ENCODE measurements at places on chromosomes 16 and 17.

DNA sequence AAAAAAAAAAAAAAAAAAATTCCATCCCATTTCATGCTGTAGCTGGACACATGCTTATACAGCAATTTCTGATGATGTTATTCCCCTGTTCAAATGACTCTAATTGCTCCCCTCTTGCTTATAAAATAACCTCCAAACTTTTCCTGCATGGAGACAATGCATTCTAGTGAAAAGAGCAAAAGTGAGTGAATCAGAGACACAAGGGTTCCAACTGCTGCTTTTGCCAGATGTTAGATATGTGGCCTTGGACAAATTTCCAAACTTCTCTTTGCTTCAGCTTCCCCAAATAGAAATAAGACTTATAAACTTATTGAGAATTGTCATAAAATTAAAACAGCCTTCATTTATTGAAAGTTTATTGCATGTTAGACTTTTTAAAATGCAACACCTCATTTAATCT, 65.0 kb upstream of the AXIN2 start:
- DNase-seq, result no peak

GRCh38 chr16:68510775-68511174, 28.3 kb upstream of the ZFP90 start:
- DNase-seq, result no peak

GRCh38 chr16:87600246-87600645, 2.1 kb upstream of the JPH3 start:
- DNase-seq, result no peak

DNA sequence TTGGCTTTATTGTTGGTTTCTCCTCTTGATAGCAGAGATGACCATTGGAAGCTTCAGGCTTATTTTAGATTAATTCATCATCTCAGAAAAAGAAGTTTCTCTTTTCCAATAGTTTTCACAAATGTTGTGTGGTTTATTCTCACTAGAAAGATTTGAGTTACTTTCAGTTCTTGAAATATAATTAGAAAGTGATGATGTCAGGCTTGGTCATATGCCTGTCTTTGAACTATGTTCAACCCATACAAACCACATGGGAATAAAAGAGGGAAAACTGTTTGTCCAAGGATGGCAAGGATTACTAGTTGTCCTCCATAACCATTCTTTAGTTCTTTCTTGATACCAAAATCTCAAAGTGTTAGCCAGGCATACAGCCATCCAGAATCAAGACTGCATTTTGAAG, 3.7 kb upstream of the HS3ST2 start:
- no peak for DNase-seq

- DNase-seq, result no peak
Measured at GRCh38 chr16:67254801-67255552, 6.2 kb downstream of the SLC9A5 start.

- DNase-seq, result no peak
Measured at GRCh38 chr16:89283449-89283848, 65.9 kb downstream of the ZNF778 start.

GRCh38 chr16:65117811-65118448, 3.9 kb downstream of the CDH11 start:
- DNase-seq, result peak; percentile 88

DNA sequence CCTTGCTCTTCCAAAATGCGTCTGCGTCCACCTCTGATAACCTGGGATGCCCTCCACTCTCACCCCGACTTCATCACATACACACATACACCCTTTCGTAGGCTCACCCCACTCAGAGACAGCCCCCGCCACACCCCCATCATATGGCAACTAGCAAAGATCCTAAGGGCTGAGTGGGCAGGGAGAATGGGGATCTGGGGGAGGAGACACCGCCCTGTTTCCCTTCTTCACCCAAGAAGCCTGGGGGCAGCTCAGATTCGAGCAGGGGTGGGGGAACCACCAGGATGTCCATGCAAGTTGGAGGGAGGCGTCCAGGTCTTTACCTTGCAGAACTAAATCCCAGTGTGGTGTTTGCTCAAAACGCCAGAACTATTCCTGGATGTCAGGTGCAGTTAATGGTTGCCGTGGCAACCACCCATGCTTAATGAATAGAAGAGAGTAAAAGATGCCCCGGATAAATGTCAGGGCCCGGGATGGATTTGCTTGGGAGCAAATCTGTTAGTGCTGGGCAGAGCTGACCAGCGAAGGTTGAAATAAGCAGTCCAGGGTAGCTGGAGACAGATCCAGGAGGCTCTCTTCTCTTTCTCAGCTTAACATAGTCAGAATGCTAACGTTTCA, 72.8 kb downstream of the CACNG3 start:
- DNase-seq, result no peak

GRCh38 chr17:8474826-8475225, 39.1 kb downstream of the NDEL1 start:
- DNase-seq, result no peak

DNA sequence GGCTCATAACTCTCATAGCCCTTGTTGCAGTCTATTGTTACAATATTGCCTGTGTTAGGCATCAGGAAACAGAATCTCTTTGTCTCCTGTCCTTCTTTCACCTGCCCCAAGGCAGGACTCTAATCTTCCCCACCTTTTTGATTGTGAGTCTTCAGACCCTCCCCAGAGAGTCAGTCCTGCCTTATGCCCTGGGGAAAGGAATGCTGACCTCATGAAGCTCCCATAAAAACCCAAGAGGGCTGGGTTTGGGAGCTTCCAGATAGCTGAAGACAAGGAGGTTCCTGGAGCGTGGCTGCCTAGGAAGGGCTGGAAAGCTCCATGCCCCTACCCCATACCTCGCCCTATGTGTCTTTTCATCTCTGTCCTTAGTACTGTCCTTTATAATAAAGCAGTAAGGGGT, 688.8 kb downstream of the WWOX start:
- DNase-seq, result no peak

DNA sequence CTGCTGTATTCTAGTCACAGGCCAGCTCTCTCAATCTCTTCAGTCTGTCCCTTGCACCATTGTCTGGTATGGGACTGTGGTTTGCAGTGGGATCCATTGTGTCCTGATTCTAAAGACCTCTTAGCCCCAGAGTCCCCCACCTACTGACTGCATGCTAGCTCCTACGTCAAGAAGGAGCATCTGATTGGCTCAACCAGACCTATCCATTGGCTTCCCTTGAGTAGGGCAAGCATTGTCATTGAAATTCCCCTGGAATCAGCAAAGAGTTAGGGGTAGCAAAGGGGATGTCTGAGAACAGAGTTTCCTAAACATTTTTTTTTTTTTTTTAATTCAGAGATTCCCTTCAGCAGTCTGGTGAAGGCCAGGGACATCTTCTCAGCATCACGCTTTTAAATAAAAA, 175.3 kb upstream of the MPHOSPH6 start:
- DNase-seq, result no peak

DNA sequence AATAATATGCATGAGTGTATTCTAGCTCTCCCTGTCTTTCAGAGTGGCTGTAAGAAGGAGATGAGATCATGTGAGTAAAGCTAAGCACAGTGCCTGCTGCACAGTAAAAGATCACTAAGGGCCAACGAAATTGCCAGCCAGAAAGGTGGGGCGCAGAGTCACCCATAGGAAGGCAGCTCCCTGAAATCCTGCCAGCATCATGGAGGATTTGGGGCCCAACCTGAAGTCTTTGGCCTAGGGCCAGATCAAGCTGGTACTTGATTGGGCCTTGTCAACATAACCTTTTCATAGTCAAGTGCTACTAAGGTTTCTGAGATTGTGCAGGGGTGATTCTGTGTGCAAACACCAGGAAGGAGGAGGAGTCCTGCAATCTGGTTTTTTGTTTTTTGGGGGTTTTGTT, 16.5 kb downstream of the SCNN1B start:
- DNase-seq, result no peak

DNA sequence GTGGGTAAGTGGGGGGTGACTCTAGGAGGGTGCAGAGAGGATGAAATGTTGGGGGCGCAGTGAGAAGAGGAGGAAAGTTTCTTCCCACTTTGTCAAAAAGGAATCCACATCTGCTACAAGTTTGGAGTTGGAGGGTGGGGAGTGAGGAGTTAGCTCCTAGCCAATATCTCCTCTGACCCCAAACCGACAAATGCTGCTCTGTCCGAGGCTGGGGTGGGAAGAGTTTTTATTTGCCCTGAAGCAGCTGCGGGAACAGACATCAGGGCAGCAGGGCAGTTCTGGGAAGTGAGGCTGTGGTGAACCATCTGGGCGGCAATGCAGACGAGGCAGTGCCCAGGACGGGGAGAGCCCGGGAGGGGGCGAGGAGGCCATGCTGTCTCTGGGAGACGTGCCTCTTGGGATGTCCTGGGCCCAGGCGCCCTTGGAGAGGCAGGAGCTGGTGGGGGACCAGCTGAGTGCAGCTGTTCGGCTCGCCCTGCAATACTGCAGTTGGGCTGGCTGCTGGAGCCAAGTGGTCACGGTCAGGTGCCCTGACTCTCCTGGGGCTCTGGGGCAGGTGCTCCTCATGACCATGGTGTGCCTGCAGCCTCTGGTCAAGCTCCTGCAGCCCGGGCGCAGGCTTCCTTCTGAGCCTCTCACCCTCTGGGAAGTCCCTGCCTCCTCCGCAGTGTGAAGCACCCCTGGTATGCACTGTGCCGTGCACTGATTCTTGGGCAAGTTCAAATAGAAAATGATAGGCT, 6.4 kb upstream of the SOCS3 start:
- DNase-seq, result no peak

- no peak for DNase-seq
Measured at GRCh38 chr17:6135236-6135635, 65.1 kb downstream of the WSCD1 start.

DNA sequence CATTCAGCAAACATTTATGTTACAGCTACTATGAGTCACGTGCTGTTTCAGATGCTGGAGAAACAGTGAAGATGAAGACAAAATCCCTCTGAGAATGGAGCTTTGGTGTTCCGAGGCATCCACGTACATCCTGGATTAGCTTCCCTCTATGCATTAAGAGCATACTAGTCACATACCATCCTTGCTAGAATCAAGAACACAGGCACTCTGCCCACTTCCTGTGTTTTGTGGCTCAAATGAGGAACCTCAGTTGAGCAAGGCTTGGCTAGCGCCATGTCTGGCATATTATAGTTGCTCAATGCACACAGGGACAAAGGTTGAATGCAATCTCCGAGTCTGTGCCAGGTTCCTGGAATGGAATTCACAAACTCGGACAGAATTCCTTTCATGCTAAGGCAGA, 297.5 kb downstream of the XYLT1 start:
- DNase-seq, result peak; percentile 93

DNA sequence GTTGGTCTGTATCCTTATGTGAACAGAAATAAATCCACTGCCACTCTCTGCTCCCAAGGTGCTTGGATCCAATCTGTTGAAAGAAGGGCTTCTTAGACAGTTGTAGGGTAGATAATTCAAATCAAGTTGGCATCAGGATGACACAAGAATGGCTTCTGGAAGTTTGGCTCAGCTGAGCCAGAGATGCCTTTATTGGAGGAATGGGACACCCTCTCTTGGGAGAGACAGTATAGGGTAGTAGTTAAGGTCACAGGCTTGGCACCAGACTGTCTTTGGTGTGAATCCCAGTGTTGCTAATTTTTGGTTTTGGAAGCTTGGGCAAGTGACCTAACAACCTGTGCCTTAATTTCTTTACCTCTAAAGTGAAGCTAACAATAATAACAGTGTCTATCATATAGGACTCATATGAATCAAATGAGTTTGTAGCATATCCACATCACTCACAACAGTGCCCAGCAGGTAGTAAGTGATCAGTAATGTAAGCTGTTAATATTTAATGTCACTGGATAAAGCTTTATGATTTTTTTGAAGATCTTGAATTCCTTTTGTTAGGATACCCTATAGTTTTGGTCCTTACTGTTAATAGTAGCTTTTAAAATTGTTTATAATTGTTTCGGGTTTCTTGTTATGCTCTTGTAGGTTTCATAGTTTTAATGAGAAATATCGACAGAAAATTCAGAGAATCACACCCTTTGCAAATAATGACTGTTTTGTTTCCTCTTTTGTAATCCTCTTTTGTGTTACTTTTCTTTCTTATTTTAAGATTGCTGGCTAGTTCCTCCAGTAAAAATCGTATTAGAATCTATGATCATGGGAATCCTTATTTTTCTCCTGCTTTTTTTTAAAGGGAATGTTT, 19.1 kb downstream of the ZNRF1 start:
- no peak for DNase-seq

GRCh38 chr17:28807925-28808634, 34.5 kb downstream of the FAM222B start:
- peak; percentile 77 for DNase-seq
